Activated naive CD4-positive, alpha-beta T cell treated with anti-CD3 and anti-CD28 coated beads, Interleukin-2, amount 10 ng/mL, durations not matched to agents 7 days and 5 days (primary cell): ENCODE measurements at places on chromosomes 2 and 18.

DNA sequence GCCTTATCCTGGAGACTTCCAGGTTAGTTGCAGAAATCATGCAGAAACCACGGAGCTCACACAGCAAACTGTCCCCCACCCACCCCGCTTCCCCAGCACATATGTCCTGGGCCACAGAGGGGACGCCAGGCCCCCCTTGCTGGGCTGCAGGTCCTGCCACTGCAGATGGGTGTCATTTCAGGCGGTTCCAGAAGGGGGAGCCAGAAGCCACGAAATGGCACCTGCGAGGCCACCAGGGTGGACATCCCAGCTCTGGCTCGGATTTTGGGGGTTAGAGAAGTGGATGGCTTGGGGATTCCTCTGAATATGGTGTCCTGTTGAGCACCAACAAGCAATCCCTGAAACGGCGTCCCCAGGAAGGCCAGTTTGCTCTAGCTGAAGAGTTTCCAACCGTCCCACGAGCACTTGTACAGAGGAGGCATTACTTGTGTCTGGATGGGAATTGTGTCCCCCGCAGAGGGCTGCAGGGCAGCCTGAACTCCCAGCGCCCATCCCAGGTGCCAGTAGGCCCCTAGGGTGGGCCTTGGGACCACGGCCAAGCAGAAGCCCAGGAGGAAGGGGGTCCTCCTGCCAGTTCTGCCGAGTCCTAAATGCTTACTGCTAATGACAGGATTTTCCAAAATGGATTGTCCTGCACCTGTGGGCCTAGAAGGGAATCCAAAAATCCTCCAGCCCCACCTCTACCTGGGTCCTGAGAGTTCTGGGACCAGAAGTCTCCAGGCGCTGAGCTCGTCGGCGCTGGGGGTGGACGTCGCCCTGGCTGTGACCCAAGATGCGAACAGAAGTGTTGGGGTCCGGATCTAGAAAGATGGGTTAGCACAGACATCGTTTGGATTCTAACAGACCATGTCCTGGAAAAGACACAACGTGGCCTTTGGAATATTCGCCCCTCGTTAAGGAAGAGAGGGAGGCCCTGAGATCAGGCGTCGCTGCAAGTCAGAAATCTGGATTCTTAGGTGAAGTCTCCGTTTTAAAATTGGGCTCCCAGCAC, 14.6 kb upstream of the NFATC1 start:
- peak; percentile 83 for DNase-seq

DNA sequence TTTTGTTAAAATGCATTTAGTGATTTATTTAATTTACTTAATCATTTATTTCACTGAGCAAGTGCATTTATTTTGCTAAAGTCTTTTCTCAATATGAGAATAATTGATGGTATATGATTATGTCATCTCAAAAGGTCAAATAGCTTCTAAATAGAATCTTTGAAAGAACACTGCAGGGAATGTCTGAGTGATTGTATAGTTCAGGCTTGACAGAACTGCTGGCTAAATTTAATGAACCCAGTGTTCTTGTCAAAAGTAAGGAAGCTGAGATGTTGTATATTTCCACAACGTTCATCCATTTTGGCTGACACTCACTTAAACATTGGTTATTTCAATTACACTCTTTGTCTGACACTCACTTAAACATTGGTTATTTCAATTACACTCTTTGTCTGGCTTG, 39.3 kb upstream of the CDH7 start:
- DNase-seq: no peak

DNA sequence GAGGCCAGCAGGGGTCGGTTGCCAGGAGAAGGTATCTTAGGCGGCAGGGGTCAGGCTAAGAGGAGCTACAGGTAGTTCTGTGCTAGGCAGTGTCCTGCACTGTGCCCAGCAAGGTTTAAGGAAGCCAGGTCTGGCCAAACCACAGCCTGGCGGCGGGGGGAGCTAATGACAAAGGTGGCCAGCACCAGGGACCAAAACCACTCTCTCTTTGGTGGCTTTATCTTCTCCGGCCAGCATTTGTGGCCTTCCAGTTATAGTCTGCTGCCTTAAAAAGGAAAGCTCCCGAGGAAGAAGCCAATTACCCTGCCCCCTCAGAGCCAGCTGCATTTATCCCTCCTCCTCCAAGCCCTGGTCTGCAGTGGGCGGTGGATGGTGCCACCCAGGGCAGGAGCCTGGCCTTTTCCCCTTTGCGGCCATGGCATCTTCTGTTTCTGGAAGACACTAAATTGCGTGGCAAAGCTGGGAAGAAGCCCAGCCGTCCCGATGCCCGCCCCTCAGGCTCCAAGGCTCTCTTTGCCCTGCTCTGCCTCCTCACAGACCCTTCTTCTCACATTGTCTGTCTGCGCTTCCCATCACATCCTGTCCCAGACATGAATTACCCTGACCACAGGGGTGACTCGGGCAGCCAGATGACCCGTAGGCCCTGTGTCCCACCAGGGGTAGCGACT, 94.6 kb downstream of the EN1 start:
- no peak for DNase-seq

- DNase-seq: no peak
Measured at GRCh38 chr18:39586741-39587140, 2021.1 kb upstream of the CELF4 start.

- DNase-seq: peak; percentile 19
Measured at GRCh38 chr2:241575624-241576292, 17.2 kb downstream of the BOK start.

- no peak for DNase-seq
Measured at GRCh38 chr18:24656050-24656449, 195.6 kb downstream of the HRH4 start.

DNA sequence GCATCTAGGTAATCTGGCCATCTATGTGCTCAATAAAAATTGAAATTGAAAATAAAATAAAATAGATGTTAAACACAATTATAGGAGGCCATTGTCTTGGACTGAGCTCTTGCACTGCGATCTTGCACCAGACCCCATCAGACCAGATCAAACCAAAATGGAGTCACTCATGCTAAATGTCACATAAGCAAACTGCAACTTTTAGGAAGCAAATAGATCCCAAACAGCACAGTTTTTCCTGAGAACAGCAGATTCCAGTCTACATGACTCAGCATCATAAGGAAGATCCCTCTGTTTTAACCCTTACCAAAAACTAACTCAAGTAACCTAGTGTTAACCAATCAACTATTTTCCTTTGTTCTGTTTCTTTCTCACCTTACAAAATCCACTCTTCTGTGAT, 57.7 kb upstream of the LRP1B start:
- no peak for DNase-seq

- DNase-seq: no peak
Measured at GRCh38 chr18:48459016-48459415, 49.8 kb upstream of the ZBTB7C start.

DNA sequence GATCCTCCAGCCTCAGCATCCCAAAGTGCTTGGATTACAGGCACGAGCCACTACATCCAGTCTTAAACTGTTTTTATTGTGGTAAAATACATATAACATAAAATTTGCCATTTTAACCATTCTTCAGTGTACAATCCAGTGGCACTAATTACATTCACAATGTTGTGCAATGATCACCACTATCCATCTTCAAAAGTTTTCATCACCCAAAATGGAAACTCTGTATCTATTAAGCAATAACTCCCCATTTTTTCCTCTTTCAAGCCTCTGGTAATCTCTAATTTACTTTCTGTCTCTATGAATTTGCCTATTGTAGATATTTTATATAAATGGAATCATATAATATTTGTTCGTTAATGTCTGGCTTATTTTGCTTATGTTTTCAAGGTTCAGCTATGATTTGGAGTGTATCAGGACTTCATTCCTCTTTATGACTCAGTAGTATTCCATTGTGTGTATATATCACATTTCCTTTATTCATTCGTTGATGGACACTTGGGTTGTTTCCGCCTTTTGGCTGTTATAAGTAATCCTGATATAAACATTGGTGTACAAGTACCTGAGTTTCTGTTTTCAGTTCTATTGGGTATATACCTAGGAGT, 71.8 kb downstream of the GFPT1 start:
- no peak for DNase-seq

DNA sequence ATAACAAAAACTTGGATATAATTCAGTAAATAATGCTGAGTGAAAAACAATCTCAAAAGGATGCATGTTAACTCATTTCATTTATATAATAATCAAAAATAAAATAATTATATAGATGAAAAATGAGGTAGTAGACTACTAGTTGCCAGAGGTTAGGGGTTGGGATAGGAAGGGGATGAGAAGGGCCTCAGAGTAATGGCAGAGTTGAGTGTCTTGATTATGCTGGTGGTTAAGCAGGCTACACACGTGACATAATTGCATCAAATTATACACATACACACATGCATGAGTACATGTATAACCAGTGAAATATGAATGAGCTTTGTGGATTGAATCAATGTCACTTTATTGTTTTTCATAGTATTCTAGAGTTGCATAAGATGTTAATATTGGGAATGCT, 201.0 kb downstream of the RIT2 start:
- DNase-seq: no peak
